ENCODE measurements at places on chromosomes 7 and 10.

- peak; percentile 40 for DNase-seq
Measured at GRCh38 chr10:69901628-69902505, 100.2 kb downstream of the COL13A1 start.

DNA sequence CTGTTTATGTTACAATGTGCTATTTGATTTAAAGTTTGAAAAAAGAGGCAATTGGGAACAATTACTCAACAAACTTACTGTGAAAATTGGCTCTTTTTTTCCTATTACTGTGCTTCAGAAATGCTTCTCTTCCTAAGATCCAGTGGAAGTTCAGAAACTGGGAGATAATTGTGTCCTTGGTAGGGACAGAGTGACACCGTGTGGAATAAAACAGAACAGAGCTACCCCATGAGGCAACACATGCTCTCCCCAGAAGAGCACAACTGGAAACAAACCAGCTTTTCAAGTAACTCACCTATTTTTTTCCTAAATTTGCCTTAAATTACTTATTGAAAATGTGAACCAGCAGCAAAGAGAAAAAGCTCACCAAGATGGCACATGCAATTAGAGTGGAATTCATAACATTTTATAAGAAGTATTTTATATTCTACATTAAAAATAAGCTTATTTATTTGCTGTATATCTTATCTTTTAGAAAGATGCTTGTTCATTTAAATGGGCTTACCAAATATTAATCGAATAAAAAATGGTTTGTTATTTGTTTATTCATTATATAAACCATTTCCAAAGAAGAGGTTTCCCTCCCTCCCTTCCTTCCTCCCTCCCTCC lies 346.1 kb upstream of the ANKRD30A start:
- no peak for DNase-seq

- no peak for DNase-seq
Measured at GRCh38 chr7:84790882-84791281, 396.0 kb downstream of the SEMA3D start.

DNA sequence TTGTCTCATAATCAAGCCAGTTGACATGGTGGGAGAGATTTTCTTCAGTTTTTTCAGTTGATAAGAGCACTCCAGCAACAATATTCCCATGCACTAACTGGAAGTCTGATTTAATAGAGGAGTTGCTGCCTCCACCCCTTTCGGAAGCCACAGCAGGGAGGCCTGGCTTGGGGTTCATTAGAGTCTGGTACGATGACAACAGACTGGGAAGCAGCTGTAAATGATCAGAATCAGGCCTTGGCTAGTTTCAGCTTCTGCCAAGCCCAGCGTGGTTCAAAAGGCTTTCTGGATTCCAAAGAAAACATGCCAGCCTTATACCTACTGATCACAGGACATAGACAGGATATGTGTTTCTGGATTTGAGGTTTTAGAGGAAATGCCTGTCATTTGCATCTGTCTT lies 274.0 kb downstream of the CSTF2T start:
- no peak for DNase-seq

- DNase-seq, result no peak
Measured at GRCh38 chr7:125195156-125195555, 265.5 kb upstream of the POT1 start.

DNA sequence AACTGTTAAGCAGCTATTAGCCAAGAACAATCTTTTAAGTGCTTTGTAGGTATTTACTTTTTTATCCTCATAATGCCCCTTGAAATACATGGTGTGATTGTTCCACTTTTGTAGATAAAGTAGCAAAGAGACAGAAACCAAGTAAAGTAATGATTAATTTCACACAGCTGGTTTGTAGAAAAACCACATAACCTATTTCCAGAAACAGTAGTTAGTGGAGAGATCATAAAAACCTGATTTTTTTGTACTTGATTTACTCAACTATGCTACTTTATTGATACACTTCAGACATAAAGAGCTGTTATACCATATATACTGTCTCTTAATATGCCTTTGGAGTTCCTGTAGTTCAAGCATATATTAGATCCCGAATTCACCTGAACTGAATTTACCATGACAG lies 118.4 kb downstream of the SEMA3A start:
- no peak for DNase-seq

DNA sequence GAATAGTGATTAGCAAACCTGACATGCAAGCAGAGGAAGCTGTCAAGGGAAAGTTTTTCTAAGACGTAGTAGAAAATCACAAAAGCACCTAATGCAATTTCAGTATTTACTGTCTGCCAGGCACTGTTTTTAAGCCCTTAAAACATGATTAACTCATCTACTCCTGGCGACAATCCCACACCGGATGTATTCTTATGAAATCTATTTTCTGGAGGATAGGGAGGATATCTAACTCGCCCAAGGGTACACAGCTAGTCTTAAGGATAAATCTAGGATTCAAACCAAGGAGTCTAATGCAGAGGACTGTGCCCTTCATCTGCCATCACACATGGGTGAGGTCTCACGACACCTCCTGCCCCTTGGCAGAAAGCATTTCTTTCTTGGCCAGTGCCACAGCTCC lies 47.8 kb upstream of the FIGNL1 start:
- no peak for DNase-seq

DNA sequence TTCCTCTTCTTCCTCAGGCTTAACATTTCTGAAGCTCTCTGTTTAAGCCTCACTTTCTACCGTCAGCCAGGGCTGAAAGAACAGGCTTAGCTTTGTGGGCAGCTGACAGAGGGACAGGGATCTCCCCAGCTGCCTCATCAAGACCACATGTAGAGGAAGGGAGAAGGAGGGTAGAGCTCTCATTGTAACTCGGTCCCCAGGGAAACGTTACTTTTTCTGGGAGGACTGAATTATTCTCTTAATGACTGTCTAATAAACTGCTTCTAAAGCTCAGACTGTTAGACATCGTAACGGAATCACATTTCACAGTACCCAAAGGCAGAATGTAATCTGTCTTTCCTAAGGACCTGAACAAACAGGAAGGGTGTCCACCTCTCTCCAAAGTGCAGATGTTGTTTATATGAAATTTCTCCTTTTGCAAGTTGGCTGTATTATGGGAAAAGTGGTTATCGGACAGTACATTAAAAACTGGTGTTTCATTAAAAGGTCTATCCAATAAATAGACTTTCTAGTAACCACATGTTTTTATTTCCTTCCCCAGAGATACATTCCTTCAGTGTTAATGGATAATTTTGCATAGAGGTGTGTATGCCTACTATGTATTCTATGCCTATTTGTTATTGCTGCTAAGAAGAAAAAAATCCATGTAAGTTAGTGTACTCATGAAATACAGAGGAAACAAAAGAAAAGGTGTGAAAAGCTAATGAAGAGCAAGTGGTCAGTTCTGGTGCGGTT lies 144.2 kb downstream of the CTTNBP2 start:
- no peak for DNase-seq

DNA sequence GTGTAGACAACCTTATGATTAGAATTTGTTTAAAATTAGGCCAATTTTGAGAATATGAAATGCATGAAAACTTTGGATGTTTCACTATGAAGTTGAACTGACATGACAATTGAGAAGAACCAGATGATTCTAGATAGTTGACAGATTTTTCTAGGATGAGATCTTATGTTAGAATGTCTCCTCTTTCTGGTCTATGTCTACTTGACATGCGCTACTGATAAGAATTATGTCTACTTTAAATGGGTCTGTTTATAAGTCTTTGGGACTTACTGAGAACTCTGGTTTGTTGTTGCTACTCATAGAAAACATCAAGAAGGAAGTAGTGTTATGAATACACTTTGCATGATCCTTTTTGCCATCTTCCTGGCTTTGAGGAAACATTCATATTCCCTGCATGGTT lies 228.2 kb upstream of the CCDC6 start:
- no peak for DNase-seq

- no peak for DNase-seq
Measured at GRCh38 chr10:7958442-7958841, 96.0 kb upstream of the GATA3 start.

DNA sequence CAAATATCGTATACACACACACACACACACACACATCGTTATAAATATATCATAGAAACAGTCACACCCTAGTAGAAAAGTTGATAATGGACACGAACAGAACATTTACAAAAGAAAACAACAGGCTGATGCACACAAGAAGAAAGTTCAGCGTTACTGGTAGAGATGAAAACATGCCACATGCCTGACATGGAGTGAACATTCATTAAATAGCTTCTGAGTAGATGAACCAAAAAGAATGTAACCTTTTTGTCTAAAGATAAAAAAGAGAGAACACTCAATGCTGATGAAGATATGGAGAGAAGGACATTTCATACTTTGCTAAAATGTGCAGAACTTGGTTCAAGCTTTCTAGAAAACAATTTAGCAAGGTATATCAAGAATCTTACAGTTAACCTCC lies 173.4 kb upstream of the KLF14 start:
- no peak for DNase-seq

DNA sequence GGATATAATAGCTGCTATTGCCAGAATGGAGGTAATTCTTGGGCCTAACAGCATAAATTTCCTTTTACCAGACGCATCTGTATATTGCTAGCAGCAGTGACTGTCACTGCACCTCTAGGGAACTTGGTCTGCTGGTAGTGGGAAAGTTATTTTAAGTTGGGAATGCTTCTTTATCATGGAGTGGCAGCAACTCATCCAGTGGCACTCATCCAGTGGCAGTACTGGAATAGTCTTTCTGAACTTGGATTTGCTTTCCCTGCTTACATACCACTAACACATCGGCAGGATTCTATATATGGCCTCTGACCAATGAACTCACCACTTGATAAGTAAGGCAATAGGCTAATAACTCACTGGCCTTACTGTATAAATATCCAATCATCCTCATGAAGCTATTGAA lies 22.0 kb upstream of the ICA1 start:
- no peak for DNase-seq

GRCh38 chr10:75957314-75958120 lies 526.1 kb downstream of the LRMDA start:
- no peak for DNase-seq

- no peak for DNase-seq
Measured at GRCh38 chr10:9608602-9609001, 1409.1 kb upstream of the CELF2 start.

DNA sequence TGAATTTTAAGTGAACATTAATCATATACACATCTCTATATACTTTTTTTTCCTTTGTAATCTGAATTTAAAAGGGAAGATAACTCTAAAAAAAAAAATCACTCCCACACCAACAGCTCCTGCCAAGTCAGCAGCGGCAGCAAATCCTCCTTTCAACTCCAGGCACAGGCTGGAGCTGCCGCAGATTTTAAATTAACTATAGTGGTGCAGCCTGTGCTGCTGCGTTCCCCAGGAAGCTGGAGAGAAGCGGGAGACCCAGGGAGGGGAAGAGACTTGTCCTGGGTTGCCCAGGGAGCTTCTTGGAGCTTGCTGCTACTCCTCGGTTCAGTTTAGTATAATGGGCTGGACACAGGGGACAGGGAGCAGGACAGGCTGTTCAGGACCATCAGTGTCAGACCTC lies 32.6 kb upstream of the HSPB1 start:
- no peak for DNase-seq
